Amygdala (tissue), 56 donors: ENCODE measurements at places on chromosomes 7 and 10.

- no peak for DNase-seq
These were observed 136.4 kb upstream of the MDFIC start for GRCh38 chr7:114785496-114785895.

GRCh38 chr7:23863209-23863787 is 153.3 kb downstream of the STK31 start:
- no peak for DNase-seq

- DNase-seq, result no peak
These were observed 469.9 kb downstream of the CCSER2 start for GRCh38 chr10:84798312-84798711.

DNA sequence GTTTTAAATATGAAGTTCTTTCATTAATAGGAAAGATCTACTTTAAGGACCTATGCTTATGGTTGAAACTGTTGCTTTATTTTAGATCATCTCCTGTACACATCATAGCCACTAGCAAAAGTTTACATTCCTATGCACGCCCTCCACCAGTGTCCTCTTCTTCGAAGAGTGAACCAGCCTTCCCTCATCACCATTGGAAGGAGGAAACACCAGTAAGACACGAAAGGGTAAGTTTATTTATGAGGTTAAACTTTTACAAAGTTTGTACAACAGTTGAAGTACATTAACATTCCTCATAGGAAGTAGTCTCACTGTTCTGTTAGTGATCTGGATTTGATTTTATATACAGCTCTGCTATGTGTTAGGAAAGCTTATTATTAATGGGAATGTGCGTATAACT is 16.9 kb downstream of the HBP1 start:
- no peak for DNase-seq

DNA sequence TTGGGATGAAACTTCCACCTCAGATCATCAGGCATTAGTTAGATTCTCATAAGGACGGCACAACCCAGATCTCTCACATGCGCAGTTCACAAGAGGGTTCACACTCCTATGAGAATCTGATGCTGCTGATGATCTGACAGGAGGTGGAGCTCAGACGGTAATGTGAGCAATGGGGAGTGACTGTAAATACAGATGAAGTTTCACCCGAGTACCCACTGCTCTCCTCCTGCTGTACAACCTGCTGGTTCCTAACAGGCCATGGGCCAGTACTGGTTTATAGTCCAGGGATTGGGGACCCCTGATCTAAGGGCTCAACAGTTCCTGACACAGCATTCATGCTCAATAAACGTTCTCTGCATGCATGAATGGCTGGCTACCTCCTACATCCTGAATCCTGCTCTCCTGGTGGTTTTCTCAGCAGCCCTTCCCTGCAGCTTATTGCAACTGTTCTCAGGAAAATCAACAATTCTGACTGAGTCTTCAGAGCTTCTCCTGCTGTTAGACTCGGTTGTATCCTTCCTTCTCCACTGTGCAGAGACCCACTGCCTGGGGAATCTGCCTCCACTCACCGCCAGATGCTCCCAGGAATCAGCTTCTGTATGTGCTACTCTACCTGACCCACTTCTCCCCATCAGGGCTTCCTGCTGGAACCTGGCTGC is 17.4 kb downstream of the PDE6C start:
- DNase-seq, result no peak

- no peak for DNase-seq
These were observed 6.9 kb upstream of the LAMB4 start for GRCh38 chr7:108137040-108137439.

GRCh38 chr7:122290476-122290875 is 14.1 kb downstream of the FEZF1 start:
- no peak for DNase-seq

GRCh38 chr10:67664942-67665341 is 31.1 kb downstream of the CTNNA3 start:
- no peak for DNase-seq

GRCh38 chr10:122279725-122280141 is 8.6 kb downstream of the BTBD16 start:
- DNase-seq, result no peak

- DNase-seq, result no peak
These were observed 2.7 kb upstream of the PGAM2 start for GRCh38 chr7:44068054-44068453.

GRCh38 chr7:100824499-100825214 is 2.7 kb downstream of the EPHB4 start:
- no peak for DNase-seq

DNA sequence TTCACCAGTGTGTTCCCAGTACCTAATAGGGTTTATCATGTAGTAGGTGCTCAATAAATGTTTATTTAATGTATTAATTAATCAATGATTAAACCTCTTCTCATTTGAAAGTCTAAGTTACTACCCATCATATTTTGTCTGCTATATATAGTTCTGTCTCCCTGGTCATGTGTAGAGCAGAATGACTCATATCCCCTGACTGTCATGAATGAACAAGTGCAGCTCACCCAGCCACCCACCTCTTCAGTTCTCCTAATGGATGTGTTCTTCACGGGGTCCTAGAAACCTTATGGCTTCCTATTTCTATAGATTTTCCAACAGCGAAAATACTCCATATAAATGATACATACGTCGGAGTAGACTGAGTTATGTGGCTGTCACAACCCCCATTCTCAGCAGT is 64.5 kb downstream of the HIF1AN start:
- no peak for DNase-seq

DNA sequence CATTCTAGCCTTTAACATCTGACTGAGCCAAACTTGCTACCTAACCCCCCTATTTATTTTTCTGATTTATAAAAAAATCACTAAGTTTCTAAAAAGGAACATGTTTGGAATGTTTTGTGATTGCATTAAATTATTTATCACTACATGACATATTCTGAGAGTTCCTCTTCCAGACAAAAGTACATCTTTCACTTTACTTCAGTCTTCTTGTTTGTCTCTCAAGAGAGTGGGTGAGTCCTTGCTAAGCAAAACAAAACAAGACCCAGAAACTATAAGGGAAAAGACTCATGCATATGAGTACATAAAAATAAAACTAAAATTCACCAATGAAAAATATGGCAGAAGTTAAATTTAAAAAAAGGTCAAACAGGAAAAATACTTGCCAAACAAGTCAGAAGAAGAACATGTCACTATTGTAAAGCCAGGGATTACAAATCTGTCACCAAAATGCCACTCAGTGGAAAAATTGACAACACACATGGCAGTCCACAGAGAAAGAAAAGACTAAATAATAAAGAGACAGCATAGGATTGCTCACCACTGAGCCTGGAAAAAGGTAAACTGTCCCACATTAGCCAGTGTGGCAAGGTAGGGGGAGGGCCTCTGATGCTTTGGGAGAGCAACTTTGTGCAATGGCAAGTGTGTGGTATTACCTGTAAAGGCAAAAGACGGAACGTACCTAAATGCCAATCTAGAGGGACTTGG is 166.7 kb upstream of the ZNF32 start:
- no peak for DNase-seq

DNA sequence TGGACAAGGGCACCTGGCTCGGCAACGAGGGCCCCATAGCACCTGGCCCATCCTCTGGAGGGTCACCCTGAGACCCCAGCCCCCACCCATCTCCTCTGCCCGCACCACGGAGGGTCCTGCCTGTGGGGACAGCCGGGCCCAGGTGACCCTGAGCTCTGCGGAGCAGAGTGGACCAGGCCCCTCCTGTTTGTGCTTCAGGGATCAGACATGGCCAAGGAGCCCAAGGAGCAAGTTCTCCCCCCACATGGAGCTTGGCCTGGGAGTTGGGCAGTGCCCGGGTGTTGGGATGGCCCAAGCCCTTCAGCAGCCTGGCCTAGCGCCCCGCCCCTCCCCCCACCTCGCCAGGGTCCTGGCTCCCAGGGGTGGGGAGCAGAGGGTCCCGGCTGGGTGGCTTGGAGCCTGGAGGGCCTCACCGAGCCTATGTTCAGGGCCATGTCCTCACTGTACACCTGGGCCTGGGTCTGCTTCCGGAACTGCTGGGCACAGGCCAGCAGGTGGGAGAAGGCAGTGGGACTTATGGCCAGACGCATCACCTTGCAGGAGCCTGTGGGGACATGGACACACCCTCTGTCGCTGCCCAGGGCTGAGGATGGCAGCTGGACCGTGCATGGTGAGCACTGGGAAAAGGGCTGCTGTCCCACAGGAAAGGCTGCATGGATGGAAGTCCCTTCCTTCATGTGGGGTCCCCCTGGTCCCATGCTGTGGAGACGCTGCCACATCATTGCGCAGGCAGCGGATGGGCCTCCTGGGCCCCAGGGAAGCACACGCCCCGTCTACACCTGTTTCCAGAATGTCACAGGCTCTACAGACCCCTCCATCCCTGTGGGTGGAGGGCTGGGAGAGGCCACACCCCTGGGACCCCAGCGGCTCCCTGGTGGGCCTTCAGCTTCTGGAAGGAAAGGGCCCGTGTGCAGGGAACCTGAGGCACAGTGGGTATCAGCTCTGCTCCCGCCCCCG is 49.2 kb upstream of the NKX6-2 start:
- DNase-seq, result no peak
